ENCODE measurements at places on chromosomes 16 and 17.
A peak's percentile ranks its signal among the peaks of the same experiment; 100 is the strongest.

DNA sequence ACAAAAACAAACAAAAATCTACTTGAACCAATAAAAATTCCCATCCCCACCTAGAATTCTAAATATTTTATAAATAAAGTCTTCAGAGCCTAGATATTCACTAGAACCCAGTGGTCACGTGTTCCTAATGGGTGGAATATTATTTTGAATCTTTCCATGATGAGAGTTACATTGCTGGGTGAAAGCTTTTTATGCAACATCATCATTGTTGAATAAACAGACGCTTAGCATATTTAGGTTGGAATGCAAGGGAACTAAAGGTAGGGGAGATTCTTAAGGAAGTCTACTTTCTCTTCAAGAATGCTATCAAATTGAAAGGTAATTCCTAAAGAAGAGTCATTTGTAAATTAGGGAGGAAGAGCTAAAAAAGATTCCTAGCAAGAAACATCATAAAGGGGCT is 723.1 kb downstream of the WWOX start:
- no peak for DNase-seq

DNA sequence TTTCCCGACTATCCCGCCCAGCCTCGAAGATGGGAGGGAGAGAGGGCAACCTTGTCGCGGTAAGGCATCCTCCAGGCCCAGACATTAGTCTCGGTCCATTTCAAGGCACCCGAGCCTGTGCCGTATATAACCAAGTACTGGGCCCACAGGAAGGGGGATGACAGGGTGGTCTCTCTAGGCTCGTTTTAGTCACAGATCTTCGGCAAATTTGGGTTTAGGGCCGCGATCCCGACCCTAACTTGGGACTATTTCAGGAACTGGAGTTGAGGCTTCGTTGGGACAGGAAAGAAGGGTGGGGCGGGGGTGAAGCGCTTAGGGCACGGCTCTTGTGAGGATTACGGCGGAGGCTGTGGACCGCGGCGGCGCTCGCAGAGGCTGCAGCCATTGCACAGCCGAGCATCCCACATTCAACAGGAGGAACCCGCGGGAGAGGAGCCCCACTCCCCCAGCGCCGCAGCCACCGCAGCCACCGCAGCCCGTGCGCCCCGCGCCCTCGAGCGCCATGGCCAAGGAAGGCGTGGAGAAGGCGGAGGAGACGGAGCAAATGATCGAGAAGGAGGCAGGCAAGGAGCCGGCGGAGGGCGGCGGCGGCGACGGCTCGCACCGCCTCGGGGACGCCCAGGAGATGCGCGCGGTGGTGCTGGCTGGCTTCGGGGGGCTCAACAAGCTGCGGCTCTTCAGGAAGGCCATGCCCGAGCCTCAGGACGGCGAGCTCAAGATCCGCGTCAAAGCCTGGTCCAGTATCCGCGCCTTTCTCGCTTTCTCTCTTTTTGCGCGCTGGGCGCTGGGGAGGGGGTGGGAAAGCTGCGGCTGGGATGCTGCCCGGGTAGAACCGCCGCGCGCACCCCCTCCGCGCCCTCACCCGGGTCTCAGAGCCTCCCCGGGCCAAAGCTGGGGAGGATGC is at the start of gene VAT1L:
VAT1L (plus strand) TSS at position 384 of the 904 bp plus-strand sequence; CDS start at position 503, 119 bp downstream.
- peak; percentile 49 for DNase-seq

DNA sequence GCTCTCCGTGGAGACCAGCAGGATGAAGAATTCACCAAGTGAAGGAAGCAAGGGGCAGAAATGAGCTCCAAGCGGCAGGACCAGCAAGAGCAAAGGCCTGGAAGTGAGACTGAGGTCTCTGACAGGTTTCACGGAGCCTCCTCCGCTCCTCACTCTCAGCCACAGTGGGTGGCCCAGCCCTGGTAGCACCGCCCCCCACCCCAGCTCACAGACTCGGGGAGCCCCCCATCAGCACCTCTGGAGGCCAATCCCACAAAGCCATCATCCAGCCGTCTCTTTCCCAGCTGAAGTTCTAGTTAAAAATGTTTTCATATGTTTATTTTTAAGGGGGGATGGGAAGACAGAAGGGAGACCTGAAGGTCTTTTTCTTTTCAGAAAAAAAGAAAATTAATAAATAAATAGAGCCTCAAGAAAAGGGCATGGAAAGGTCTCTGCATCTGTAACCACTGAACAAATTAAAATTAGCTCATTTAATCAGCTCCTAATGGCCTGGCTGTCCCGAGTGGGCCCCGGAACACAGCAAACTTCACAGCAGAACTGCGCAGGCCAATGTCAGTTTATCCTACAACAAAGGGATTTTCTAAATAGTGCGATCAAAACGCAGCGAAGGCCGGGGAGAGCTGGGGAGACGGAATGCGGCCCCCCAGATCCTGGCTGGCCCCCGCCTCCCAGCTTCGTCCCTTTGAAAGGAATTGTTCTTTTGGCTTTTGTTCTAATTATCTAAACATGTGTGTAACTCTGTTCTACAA is 190.3 kb downstream of the ZNF423 start:
- DNase-seq = no peak

DNA sequence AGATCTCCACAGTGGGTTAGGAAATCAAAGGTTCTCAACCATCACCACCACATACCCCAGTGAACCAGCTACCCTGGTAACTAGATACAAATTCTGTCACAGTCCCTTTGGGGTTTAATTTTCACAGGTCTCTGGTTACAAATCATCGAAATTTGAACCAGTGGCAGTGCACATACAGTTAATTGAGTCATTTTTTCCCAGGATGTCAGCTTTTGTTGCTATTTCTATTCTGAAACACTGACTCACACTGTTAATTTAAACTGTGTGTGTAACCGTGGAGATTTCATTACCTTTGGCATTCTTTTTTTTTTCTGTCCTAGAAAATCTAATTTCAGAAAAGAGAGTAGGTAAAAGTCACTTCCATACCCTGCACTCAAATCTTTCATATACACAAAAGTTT is 511.5 kb downstream of the TOX3 start:
- DNase-seq = no peak

GRCh38 chr16:67284699-67285646 is 5.6 kb downstream of the PLEKHG4 start:
- no peak for DNase-seq

- DNase-seq = no peak
These were observed 37.9 kb upstream of the CHMP6 start for GRCh38 chr17:80953471-80954315.

DNA sequence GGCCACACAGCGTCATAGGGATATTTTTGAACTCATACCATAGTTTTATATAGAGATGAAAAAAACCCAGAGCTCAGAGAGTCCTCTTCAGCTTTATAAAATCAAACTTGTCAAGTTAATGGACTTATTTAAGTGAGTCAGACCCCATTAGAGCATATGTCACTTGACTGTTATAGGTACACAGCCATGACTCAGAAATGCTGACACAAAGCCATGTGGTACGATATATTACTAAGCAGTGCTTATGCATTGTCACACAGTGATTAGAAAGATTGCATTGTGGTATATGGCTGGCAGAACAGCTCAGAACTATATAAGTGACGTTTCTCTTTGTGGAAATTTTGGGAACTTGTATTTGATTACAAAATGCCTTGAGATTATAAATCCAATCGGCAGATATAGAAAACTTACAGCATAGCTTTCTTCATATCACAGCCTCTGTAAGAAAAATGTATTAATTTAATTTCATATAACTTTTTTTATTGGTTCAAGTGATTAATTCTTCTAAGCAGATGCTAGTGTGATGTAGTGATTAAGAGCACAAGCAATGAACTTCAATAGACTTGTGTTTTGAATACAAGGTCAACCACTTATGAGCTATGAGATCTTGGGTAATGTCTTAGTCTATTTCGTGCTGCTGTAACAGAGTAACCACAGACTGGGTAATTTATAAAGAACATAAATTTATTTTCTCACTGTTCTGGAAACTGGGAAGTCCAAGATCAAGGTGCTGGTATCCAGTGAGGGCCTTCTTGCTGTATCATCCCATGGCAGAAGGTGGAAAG is 25.8 kb upstream of the GINS3 start:
- no peak for DNase-seq

DNA sequence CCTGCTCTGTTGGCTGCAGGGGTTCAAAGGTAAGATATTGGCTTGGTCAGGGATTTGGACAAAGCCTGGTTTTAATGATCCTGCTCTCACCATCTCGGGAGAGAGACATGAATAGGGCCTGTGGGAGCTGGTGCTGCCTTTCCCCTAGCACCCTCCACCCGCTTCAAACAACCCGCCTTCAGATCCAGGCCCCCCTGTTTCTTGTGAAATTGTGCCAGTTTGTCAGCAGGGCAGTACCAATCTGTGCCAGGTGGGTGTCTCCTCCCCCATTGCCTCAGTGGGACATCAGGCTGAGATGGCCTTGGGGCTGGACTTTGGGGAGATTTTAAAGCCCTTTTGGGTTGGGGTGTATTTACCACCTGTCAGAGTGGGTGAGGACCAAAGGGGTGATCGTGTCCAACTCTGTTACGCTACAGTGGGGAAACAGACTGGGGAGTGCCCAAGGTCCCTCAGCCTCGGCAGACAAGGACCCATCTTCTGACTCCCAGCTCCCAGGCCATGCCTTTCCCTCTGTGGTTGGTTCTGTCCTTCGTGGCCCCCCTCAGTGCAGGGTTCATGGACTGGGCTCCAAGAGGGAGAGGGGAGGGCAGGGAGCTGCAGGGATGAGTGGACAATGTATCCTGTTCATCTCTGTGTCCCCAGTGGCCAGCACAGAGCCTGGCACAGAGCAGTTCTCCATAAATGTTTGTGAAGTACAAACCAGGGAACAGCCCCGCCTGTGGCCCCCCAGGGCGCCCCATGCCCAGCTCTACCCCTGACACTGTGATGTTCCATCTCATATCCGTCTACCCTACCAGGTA is 3.3 kb downstream of the ARHGAP23 start:
- no peak for DNase-seq

- no peak for DNase-seq
These were observed 36.0 kb downstream of the ARHGAP23 start for GRCh38 chr17:38464251-38464722.
